ENCODE measurements at places on chromosomes 16 and 17. TPM values are rescaled to one million over a fixed set of nuclear protein-coding genes. Genes with fewer than 3 reads are reported as not detected.

DNA sequence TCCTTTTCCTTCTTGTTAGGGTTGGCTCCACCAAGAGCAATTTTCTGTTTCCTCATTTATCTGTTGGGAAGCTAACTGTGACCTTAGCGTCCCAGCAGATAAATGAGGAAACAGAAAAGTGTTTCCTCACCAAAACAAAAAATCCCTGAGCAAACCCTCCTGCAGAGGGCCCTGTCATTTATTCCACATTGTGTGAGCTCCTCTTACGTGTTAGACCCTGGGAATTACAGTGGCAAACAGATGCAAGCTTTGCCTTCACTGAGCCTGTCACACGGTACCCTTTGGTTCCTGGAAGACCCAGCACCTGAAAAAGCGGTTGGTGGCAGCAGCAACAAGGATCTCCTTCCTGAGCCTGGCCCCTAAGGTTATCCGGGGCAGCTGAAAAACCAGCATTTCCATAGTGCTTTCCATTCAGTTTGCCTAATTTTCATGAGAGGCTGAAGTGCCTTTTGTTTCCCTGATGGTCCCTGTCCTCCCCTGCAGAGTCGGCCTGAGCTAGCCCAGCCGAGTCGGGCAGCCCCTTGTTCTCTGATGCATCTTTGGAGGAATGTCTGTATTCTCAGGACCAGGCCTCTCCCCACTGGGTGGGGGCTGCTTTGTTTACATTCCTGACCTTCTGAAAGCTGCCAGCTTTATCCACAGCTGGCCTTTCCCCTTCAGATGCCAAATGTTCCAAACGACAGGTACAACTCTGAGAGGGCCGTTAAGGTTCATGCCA, 34.7 kb downstream of the YPEL2 start:
- DNase-seq = no peak

DNA sequence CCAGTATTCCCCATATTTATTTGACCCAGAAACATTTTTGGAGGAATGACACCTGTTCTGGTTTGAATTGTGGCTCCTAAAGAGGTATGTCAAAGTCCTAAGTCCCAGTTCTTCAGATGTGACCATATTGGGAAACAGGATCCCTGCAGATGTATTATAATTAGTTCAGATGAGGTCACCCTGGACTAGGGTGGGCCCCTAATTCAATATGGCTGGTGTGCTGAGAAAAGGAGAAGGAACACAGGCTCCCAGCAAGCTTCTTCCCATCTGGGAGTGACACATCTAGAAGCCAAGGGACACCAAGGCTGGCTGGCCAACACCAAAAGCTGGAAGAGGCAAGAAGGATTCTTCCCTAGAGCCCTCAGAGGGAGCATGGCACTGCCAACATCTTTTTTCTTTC, 3.8 kb upstream of the GCSH start:
- DNase-seq = no peak

DNA sequence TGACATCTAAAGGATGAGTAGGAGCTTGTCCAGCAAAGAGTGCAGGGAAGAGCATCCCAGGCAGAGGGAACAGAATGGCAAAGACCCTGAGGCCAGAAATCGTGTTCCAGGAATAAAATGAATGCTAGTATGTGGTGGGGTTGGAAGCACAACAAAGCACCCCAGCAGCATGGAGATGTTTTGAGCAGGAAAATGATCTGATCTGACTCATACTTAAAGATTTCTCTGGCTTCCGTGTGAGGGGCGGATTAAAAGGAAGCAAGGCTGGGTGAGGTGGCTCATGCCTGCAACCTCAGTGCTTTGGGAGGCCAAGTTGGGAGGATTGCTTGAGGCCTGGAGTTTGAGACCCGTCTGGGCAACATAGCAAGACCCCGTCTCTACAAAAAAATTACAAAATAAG, 2.3 kb downstream of the SLC5A11 start:
- no peak for DNase-seq

GRCh38 chr17:9467518-9467917, 108.1 kb downstream of the STX8 start:
- no peak for DNase-seq

GRCh38 chr17:44536090-44536953, 21.0 kb upstream of the FZD2 start:
- no peak for DNase-seq

GRCh38 chr16:24540602-24541210, 1.3 kb downstream of the RBBP6 start:
- DNase-seq = peak; percentile 44

GRCh38 chr17:46108120-46108519, 85.1 kb downstream of the KANSL1 start:
- no peak for DNase-seq

GRCh38 chr17:55410722-55411462, 10.7 kb downstream of the MMD start:
- DNase-seq = no peak

DNA sequence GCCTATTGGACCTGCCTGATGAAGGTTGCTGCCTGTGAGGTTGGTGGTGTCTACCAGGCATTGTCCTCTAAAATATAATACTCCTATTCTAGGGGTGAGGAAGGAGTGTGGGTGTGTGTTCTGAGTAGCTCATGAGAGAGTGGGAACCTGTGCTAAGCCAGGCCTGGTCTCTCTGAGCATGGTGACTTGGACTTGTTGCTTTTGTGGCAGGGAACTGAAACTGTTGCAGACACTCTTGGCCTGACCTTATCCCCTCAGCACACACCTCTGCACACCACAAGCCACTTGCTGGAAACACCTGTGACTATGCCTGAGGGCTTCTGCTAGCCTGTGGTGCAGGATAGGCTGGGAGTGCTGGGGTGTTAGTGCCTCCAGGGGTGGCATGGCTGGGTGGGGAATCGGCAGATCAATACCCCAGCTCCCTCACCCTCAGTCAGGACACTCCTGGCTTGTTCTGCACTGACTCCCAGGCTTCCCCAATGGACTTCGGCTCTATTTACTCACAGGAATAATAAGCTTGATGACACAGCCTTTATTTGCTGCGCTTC, 29.9 kb downstream of the PLCG2 start:
- DNase-seq = no peak

DNA sequence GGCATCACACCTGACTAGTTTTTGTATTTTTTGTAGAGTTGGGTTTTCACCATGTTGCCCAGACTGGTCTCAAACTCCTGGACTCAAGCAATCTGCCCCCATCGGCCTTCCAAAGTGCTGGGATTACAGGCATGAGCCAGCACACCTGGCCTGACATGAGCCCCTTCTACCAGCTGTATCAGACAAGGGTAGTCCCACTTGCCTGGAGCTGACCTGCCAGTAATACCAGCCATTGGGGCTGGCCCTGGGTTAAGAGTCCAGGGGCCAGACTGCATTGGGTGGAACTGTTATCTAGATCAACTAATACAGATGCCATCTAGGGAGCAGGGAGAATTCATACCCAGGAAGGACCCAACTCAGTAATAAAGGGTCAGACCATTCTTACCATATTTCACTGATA, 28.1 kb downstream of the WSB1 start:
- DNase-seq = no peak

DNA sequence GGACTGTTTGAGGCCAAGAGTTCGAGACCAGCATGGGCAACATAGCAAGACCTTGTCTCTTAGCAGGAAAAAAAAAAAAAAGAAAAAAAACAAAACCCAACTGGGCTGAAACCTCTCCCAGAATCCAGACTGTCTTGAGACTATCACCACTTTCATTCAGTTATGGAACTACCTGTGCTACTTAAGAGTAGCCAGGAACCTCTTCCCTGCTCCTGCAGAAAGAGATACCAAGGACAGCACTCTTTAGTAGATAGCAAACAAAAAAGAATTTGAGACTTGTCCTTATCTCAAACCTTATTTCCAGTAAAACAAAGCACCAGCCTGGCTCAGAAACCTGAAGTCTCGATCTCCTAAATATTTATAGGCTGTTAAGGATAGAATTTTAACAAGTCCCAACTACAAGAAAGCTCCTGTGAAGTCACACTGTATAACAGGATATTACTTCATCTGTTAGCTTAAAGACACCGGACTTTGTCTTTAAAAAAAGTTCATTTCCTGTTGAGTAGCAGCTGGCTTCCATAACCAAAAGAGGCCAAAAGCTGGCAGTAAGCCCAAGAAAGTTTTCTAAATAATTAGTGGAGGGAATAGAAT, 5.1 kb downstream of the CDR2 start:
- DNase-seq = no peak

GRCh38 chr16:56202036-56202435, 10.7 kb downstream of the GNAO1 start:
- no peak for DNase-seq

GRCh38 chr16:66616169-66616568, 11.7 kb downstream of the CMTM3 start:
- no peak for DNase-seq

DNA sequence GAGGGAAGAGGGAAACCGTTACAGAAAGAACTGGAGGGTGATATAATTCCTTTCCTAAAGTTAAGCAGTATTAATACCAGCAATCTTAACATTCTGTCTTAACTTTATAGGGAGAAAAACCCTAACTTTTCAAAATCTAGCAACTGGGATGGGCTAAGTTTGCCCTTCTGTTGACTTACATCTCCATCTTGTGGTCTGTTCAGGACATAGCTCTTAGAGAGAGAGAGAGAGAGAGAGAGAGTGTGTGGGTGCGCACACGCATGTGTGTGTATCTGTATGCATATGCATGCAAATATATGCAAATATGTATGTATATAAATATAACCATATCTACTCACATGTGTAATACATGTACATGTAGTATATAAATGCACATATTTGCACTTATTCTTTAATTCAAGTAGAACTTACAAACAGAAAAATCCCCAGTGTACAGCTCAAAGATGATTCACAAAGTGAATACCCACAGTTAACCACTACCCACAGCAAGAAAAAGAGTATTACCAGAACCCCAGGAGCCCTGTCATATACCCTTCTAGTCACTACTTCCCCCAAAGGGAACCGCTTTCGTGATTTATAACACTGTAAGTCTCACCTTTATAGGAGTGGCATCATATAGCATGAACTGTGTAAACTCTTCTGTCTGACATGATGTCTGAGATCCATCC, 46.5 kb downstream of the STX8 start:
- no peak for DNase-seq

- DNase-seq = no peak
Measured at GRCh38 chr16:79969458-79969857, 368.9 kb upstream of the MAF start.

The SOX9 gene
- 1.1 TPM for polyA plus RNA-seq

The ABCA9 gene
- polyA plus RNA-seq = 1.4 TPM

The CES3 gene
- polyA plus RNA-seq = 12.3 TPM

The GPRC5B gene
- polyA plus RNA-seq = 1.5 TPM

The PRKCB gene
- 1.7 TPM for polyA plus RNA-seq
